ENCODE measurements at places on chromosomes 7 and 10.

DNA sequence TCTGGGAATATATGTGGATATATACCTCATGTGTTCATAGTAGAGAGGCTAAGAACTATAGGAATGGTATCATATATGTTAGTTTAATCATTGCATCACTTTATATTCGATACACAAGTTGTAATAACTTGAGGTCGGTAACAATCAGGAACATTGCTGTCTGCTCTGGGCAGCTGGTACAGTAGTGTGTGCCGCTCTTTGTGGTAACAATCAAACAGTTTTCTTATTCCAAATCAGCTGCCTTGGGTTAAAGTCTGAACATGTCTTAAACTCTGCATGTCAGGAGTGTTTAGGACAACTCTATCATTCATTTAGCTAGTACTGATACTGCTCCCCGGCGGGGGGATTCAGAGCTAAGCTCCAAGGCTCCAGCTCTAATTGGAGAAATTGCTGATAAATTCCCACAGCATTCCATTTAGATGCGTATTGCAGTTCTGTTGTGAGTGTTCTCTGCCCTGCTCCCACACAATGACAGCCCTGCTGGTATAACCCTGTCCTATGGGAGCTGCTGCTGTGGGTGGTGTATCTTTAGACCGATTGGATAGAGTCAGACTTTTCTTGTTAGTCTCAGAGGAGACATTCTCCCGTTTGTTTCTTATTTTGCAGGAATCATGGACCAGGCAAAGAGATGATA lies 707.5 kb upstream of the FZD8 start:
- peak; percentile 89 for DNase-seq

- DNase-seq, result no peak
Measured at GRCh38 chr7:110973196-110973990, 117.5 kb upstream of the LRRN3 start.

GRCh38 chr7:35967366-35968139 lies 166.7 kb downstream of the SEPTIN7 start:
- DNase-seq, result no peak

GRCh38 chr7:101365956-101366355 lies 3.3 kb downstream of the COL26A1 start:
- DNase-seq, result no peak

GRCh38 chr10:48249004-48249762 lies 25.3 kb downstream of the FRMPD2 start:
- no peak for DNase-seq

GRCh38 chr10:88216976-88217375 lies 353.6 kb downstream of the PTEN start:
- DNase-seq, result no peak
